Endodermal cell (in vitro differentiated cells): ENCODE measurements at places on chromosomes 2 and 18.
A peak's percentile ranks its signal among the peaks of the same experiment; 100 is the strongest.

- no peak overlapping the region for H3K27ac ChIP-seq
- no peaks in the 10 kb centered on the region for H3K4me1 ChIP-seq
- no peak overlapping the region for H3K4me3 ChIP-seq
- no peaks in the 10 kb centered on the region for H3K36me3 ChIP-seq
- H3K27me3 ChIP-seq: no peaks in the 10 kb centered on the region
- no peak for DNase-seq
Measured at GRCh38 chr2:150341982-150342680, 145.3 kb downstream of the RND3 start.

GRCh38 chr2:16161768-16162490, 221.6 kb downstream of the MYCN start:
- peak; percentile 17 for DNase-seq
- H3K36me3 ChIP-seq: no peaks in the 10 kb centered on the region
- H3K4me1 ChIP-seq: peaks cover 6% of the 10 kb centered on the region
- H3K4me3 ChIP-seq: no peak overlapping the region

DNA sequence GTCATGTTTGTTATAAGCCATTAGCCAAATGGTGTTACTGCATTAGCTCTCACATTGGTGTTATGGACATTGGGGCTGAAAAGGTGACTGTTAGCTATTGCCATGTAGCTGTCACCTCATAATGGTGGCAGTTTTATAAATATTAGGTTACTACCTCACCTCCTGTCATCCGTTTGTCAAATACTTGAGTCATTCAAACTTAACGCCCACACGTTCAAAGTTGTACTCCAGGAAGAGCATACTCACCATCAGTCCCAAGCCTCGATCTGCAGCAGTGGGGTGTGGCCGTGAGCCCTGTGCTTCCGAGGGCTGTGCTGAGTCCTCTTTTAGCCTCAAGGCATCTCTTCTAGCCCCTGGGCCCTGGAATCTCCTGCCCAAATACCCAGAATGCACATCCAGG, 87.3 kb downstream of the PDK1 start:
- H3K27ac ChIP-seq: no peak overlapping the region
- no peak for DNase-seq
- no peaks in the 10 kb centered on the region for H3K36me3 ChIP-seq

- H3K4me1 ChIP-seq: no peaks in the 10 kb centered on the region
- peak; percentile 70 for DNase-seq
- no peak overlapping the region for H3K27ac ChIP-seq
- H3K27me3 ChIP-seq: peaks cover 19% of the 10 kb centered on the region
- no peak overlapping the region for H3K4me3 ChIP-seq
- no peaks in the 10 kb centered on the region for H3K36me3 ChIP-seq
Measured at GRCh38 chr2:16546128-16546754, 119.4 kb downstream of the CYRIA start.

DNA sequence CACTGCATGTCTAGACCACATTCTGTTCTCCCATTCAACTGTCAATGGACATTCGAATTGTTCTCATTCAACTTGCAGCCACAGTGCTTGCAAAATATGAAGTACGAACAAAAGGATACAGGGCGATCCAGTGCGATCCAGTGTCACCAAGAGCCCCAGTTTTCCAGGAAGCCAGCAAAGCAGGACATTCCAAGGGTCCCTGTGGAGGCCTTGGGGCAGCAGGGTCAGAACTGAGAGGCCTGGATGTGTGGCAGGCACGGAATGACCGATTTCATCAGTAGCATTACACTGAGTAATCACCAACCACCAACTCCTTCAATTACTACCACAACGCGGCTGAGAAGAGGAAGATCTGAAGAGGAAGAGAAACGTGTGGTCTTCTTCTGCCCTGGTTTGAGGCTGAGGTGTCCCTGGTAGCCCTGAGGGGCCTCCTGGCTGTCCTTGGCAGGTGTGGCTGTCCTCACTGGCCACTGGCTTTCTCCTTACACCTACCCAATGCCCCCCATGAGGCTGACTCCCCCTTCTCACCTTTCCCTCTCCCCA, 172.7 kb upstream of the FHL2 start:
- H3K27me3 ChIP-seq: peaks cover 7% of the 10 kb centered on the region
- DNase-seq: no peak
- no peak overlapping the region for H3K27ac ChIP-seq
- H3K4me3 ChIP-seq: no peak overlapping the region

DNA sequence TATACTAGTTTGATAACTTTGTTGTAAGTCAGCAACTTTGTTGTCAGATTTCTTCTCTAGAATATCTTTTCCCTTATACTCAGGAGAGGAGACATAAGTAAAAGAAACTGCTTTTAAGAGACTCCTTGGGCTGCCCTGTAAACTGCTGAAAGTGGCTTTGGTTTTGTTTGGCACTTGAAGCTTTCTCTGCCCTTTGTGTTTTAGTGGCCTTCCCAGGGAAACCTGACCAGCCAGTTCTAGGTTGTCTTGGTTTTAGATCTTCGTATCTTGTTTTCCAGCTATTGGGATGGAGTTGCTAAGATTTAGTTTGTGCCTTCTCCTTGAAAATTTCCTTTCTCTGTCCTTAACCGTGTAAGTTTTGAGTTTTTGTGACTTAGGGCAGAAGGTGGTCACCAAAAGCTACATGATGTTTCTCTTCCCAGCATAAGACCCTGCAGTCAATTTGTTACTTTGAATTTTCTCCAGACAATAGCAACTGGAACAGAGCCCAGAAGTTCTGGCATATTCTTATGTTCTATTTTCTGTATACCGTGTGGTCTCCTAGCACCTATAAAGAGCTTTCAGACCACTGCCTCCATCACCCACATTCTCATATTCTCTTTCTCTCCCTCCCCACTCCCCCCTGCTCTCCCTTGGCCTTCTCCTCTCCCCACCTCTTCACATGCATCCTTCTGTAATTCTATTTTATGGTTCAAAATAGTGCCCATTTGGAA, 81.1 kb downstream of the BOLA3 start:
- H3K4me1 ChIP-seq: no peaks in the 10 kb centered on the region
- no peak for DNase-seq
- peaks cover 12% of the 10 kb centered on the region for H3K36me3 ChIP-seq
- H3K27ac ChIP-seq: no peak overlapping the region
- no peak overlapping the region for H3K4me3 ChIP-seq
